ENCODE measurements at places on chromosomes 4 and X.

DNA sequence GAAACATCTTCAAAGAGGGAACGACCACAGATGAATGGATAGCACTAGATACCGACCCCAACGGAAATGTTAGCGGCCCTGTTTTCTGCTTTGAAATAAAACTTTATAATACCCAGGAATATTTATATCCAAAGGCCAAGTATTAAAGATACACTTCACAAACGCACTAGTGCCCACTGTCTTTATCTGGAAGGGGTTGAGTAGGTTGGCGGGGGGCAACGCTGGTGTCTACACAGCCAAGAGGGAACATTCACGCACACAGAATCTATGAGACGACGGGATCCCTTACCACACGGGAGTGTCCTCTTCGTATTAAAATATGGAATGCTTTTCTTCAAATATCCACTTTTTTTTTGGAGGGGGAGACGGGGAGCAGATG lies 3.3 kb downstream of the HAND2 start:
- DNase-seq: no peak

- DNase-seq: no peak
These were observed 211.3 kb upstream of the INTU start for GRCh38 chr4:127421437-127421836.

DNA sequence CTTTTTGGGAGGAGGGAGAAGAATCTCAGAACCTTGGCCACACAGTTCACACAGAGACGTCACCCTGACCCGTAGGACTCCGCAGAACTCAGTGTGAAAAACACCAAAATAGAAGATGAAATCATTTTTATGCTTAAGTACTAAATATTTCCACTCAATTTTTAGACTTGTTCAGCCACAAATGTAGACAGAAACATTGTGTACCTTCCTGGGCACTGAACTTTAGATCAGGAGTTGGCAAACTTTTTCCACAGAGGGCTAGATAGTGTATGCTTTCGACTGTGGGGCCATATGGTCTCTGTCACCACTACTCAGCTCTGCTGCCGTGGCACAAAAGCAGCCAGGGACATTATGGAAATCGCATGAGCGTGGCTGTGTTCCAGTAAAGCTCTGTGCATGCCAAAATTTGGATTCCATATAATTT lies 61.8 kb upstream of the STOX2 start:
- DNase-seq: no peak

DNA sequence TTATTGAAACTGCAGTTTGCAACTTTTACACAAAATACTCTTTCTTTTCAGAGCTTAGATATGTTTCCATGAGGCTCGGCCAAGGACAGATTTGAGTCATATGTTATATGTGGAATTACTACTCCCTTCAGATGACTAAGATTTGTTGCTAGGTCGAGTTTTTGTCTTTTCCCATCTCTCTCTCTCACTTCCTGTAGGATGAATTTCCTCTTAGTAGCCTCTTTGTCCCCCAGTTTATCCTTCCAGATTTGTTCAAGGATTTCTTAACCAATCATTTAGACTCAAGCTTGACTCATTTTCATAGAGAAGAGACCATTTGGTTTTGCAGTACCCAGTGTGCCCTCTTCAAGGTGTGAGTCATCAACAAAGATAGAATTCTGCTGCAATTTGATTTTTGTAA lies 209.2 kb downstream of the GLUD2 start:
- no peak for DNase-seq

DNA sequence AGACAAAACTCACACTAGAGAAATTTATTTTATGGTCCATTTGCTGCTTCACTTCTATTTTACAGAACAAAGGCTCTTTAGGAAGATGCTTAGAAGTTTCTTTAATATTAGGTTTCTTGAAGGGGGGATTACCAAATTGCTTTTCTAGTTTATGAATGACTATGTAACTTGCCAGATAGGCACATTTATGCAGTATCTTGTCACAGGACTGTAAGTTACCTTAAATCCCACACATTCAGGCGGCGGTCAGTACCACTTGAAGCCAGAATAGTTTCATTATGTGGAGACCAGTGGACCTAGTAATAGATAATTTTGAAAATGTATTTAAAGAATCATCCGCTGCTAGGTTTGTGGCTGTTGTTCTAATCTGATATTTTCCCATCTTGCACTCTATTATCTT lies 18.3 kb downstream of the RBBP7 start:
- no peak for DNase-seq

DNA sequence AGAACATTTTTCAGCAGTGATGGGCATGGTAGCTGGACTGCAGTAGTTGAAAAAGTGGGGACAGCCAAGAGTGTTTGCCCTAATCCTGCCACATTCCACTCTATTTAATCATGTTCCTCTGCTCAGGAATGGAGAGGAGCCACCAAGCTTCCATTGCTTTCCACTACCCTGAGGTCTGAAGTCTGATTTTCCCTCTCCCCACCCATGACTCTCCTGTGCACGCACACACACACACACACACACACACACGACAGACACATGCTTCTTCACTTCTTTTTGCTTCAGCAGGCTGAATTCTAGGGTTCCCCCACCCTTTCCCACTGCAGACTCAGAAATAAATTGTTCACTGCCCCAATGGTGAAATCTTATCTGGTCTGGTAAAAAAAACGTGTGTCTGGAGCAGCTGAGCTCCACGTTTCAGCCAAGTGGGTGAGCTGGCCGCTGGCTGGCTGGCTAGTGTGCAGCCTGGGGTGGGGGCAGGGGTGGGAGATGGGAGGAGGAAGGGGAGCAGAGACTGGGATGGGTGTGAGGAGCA lies 142.7 kb upstream of the NALF2 start:
- DNase-seq: peak; percentile 37
